SK-MEL-5 (cell line): ENCODE measurements at places on chromosomes 2 and 18.

DNA sequence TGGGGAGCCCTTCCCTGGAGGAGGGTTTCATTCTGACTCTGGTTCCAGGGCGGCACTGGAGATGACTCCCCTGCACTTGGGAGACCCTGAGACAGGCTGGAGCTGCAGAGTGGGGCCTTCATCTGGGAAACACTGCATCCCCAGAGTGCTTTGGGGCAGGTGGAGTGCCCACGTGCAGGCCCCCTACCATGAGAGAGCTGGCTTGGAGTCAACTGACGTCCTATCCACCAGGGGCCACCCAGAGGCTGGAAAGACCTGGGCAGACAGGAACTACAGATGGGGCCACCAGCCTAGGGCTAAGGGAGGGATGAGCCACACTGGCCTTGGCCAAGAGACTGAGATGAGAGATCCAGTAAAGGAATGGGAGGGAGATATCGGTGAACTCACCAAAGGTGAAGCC, 153.8 kb downstream of the ASB1 start:
- DNase-seq: no peak

GRCh38 chr2:218954541-218955300, 4.7 kb upstream of the CDK5R2 start:
- DNase-seq: no peak

DNA sequence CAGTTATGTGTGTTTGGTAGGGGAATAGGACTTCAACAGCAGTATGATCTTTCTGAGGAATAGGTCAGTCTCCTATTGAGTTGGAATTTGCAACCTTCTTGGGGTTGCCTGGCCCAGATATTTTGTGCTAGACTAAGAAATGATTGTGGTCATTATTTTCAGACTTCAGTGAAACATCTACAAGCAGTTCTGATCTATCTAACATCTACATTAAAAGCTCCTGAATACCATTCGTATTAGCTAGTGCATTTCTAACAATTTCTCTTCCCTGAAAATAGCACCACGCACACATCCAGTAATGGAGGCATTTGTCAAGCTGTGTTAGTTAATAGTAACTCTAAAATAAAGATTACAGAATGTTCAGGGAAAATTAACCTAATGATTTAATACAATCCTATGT, 179.3 kb downstream of the FIGN start:
- DNase-seq: no peak

GRCh38 chr2:109703077-109703476, 88.9 kb downstream of the SOWAHC start:
- no peak for DNase-seq

DNA sequence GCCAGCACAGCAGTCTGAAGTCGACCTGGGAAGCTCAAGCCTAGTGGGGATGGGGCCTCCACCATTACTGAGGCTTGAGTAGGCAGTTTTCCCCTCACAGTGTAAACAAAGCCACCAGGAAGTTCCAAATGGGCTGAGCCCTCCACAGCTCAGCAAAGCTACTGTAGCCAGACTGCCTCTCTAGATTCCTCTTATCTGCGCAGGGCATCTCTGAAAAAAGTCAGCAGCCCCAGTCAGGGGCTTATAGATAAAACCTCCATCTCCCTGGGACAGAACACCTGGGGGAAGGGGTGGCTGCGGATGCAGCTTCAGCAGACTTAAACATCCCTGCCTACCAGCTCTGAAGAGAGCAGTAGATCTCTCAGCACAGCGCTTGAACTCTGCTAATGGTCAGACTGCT, 218.4 kb upstream of the VRK2 start:
- no peak for DNase-seq
